ENCODE measurements at places on chromosomes 4 and X. TPM values are rescaled to one million over a fixed set of nuclear protein-coding genes. Genes with fewer than 3 reads are reported as not detected.

Gene ZNF157
- total RNA-seq = not detected

Gene PGRMC2
- 23.0 TPM for total RNA-seq

Gene SORCS2
- 1.1 TPM for total RNA-seq

Gene TBL1X
- 11.4 TPM for total RNA-seq

Gene LRAT
- under 0.01 TPM for total RNA-seq

Gene GUCY1A1
- 0.71 TPM for total RNA-seq

Gene ATOH1
- total RNA-seq = not detected

Gene XAGE5
- not detected for total RNA-seq

Data from smooth muscle cell of bladder (primary cell).